ENCODE measurements at places on chromosomes 7 and 10.

GRCh38 chr7:148110097-148110868 is 480.3 kb upstream of the C7orf33 start:
- DNase-seq, result no peak

DNA sequence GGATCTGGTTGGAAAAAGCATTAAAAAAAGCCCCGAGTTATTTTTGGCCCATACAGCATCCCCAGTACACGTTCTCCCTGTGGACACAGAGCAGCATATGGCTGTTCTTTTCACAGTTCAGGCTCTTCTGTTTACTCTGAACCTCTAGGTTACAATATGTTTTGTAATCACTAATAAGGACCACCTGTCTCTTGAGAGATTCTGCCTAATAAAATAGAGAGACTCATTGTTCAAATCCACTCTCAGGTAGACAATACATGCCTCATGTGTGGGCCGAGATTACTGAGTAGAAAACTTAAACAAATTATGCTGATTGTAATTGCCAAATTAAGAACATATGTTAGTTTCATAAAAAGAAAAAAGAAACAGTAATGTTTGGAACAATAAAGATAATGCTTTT is 647.7 kb downstream of the GRM8 start:
- DNase-seq, result no peak

DNA sequence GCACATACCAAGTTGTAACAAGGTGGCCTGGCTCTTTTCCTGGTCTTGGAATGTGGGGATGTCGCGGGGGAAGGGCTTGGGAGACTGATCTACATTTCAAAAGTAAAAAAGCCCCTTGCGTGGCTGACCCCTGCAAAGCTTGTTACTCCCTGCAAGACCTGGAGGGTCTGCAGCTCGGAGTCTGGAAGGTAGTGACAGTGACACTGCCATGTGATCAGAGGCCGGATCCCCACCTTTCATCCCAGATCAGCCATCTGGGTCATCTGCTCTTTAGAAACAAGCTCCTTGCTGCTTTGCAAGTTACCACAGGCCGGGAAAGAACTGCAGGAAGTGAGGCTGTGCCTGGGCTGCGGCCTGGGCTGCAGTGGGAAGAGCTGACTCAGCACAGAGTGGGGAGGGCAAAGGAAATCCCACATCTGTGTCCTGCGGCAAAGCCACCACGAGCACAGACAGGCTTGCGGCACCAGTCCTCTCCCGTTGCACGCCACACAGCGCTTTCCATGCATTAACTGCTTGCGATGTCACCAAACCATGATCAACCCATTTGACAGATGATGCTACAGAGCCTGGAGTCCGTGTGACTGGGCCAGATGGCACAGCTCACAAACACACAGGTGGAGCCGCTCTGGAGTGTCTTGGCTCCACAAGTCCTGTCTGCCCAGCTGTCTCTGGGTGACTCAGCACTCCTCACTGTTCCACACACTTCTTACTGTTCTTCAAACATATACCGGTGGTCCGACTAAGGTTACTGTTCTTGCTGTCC is 97.7 kb downstream of the SH3PXD2A start:
- no peak for DNase-seq

DNA sequence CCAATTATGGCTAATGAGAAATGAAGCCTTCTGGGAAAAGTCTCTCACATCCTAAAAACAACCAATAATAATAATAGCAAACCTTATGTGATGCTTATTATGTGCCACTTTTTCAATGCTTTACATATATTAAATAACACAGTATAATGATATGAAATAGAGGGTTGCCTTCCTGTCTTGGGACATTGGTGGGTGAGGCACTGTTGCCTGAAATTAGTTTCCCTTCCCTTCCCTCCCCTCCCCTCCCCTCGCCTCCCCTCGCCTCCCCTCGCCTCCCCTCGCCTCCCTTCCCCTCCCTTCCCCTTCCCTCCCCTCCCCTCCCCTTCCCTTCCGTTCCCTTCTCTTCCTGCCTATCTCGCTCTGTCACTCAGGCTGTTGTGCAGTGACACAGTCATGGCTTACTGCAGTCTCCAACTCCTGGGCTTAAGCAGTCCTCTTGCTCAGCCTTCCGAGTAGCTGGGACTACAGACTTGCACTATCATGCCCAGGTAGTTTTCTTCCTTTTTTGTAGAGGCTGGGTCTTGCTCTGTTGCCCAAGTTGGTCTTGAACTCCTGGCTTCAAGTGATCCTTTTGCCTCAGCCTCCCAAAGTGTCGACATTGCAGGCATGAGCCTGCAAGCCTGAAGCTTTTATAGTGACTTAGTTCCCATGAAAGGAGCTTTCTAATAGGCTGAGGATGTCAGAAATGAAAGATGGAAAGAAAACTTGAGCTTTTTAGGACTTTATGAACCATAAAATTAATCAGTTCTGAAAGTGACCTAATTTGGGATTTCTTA is 47.9 kb downstream of the PHTF2 start:
- DNase-seq, result no peak

- no peak for DNase-seq
Measured at GRCh38 chr10:58829839-58830238, 317.2 kb downstream of the BICC1 start.

DNA sequence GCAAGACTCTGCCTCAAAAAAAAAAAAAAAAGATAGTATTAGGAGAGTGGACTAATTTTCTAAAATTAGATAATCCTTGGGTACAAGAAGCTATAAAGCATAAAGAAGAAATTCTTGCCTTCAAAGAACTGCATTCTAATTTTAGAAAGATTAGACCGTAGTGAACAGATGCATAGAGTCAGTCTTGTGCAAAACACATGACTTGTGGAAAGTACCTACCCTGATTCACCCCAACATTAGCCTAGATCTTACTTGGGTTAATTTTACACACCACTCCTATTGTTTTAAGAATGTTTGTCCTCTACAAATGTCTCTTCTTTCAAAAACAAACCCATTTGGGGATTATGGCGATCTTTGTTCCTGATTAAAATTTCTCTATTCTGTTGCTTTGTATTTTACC is 38.9 kb upstream of the SP8 start:
- no peak for DNase-seq

GRCh38 chr10:114399576-114399975 is 4.7 kb downstream of the AFAP1L2 start:
- DNase-seq, result no peak

DNA sequence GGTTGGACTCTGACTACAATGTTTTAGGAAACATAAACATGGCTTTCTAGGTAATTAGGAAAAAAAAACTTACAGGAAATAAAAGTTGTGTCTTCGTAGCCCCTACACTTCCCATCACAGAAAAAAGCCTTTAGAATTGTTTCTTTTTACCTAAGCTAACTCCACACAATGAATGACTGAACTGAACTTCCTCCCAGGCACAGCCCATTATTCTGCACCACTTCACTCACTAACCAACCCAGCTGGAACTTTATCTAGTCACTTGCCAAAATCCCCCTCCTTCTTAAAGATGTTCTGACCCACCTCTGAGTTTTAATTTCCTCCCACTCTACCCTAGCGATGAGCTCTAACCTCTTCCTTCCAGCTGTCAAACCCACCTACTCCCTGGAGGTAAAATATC is 91.7 kb upstream of the MEOX2 start:
- DNase-seq, result no peak

DNA sequence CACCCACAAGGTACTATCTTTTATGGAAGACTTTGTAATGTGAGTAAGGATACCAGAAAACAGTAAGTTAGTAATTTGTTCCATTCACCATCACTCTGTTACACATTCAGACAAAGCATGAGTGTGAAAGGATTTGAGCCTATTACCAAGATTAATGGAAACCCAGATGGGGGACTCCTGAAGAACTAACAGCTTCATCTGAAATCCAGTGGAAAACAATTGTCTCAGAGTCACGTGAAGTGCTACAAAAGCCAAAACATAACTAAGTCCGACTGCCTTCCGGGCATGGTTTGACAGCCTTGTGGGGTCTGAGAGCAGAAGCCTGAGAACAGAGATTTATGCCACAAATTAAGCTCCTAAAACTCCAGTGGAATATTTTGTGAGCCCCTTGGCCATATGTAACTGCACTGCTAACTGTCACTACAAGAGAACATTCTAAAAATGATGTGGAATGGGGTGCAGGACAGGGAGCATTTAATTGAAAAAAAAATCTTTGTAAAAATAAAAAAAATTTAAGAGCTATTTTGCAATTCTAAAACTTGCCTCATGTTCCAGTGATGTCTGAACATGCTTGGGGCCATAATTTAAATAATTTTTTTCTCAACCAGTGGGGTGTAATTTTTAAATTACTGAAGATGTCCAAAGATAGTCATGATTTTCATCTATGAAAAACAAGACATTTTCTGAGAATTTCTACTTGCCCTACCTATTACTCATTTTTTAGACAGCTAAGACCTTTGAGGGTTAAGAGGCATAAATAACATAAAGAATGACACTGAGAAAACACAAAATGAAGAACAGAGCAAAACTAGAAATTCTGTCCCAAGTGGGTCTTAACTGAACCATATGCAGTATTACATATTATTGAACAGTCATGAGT is 555.0 kb downstream of the INHBA start:
- no peak for DNase-seq

DNA sequence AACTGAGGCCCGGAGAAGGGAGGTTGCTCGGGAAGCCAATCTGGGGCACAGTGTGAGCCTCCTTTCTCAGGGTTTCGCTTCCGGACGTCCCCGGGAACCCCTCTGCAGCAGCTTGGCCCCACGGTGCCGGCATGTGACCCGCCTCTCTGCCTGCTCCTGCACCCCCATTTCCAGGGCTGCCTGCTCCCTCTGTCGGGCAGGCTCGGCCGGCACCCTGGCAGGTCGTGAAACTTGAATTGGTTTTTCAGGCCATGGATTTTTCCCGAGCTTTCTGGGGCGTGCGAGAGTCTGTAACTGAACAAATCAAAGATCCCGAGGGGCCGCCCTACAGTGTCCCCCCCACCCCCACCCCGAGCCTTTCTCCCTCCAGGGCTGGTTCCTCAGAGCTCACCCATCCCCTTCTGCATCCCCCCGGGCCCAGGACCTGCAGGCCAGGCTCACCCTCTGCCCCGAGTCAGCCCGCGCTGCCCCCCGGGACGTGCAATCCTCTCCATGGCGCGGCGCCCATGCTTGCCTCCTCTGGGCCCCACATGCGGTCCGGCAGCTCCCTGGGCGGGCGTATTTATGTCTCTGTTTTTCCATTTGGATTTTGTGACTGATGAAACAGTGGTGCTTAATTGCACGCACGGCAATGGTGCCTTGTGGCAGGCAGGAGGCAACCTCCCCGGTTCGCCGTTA is 58.1 kb downstream of the UNCX start:
- no peak for DNase-seq

- DNase-seq, result no peak
Measured at GRCh38 chr10:101414034-101414433, 60.1 kb downstream of the BTRC start.

DNA sequence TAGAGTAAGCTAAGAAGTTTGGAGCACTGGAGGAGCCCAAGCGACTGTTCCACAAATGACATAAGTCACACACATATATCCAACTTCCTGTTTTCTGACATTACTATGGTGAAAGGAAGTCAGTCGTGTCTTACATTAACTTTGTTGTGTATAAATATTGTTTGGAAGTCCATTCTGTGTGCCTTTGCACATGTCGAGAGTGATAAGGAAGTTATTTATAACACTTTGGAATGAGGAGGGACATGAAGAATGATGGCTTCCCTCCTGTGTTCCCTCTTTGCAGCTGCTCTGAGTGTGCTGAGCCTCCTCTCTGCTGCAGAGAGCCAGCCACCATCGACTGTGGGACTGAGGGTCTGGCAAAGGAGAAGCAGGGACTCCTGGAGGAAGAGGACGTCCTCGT is 40.4 kb upstream of the MGMT start:
- DNase-seq, result no peak

DNA sequence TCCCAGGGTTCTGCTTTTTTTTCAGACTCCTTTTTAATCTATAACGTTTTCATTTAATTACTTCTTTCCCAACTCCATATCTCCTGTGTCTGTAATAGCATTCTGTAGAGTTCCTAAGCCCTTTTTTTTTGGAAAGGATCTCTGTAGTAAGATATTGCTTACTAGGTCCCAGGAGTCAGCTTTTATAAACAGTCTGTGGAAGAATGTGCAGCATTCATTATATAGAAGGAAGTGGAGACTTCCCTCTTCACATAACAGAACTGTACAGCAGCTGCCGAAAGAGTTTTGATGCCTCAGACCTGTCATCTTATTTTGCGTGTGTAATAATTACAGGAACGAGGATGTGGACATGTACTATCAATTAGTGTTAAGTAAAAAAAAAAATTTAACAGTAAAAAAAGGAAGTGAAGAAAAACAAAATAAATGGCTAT is 7.4 kb upstream of the STEAP4 start:
- DNase-seq, result no peak
